ENCODE measurements at places on chromosomes 3 and 15.
A peak's percentile ranks its signal among the peaks of the same experiment; 100 is the strongest.

- DNase-seq, result no peak
Observed at GRCh38 chr3:127012091-127012490, 29.2 kb downstream of the PLXNA1 start.

DNA sequence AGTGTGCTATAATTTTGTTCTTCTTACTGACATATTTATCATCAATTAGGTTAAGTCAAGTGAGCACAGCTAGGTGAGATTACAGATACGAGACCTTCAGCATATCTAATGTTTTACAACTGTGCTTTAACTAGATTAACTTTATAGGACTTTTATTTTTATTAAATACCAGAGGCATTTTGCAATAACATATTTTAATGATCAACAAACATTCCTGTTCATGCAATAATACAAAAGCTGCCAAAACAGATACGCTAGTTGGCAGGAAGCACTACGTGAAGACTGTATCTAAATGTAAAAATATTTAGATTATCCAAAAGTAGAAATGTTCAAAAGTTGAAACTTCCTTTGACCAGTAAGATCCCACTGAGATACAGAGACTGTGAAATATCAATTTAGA is 139.1 kb downstream of the CBLB start:
- DNase-seq, result no peak

DNA sequence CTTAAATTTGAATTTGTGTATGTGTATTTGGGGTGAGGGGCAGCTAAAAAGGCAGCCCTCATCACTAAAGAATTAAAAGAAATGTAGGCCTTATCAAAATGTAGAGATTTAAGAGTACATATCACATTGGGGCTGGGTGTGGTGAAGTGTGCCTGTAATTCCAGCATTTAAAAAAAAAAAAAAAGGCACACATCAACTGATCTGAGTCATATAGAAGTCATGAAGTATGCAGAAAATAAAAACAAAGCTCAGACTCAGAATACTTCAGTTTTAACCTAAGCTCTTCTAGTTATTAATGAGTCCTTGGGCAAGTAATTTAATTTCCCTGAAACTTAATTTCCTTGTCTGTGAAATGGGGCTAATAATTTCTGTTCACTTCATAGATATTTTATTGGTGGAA is 31.6 kb downstream of the SLC24A1 start:
- no peak for DNase-seq

GRCh38 chr3:174951034-174951433 is 91.9 kb downstream of the NAALADL2 start:
- DNase-seq, result no peak

GRCh38 chr3:127207727-127208482 is 15.0 kb downstream of the PRR23E start:
- no peak for DNase-seq

GRCh38 chr3:36677331-36678007 is 86.9 kb downstream of the DCLK3 start:
- DNase-seq, result no peak

DNA sequence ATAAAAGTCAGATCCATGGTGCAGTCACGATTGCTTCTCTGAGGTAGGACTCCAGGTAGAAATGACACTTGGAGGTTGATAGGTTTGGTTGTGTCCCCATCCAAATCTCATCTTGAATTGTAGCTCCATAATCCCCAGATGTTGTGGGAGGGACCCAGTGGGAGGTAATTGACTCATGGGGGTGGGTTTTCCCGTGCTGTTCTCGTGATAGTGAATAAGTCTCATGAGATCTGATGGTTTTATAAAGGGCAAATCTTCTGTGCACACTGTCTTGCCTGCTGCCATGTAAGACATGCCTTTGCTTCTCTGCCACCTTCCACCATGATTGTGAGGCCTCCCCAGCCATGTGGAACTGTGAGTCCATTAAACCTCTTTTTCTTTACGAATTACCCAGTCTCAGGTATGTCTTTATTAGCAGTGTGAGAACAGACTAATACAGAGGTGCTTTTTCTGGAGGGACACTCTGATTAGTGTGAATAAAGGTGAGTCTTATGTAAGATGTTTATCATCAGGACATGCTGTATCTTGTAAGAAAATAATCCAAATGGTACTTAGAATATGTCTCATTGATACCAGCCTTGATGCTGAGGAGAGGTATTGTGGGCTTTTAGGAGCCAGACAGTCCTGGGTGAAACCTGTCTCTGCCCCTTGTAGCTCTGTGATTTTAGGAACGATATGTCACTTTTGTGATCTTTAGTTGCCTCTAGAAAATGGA is 43.0 kb downstream of the SLCO3A1 start:
- DNase-seq, result no peak

- no peak for DNase-seq
Observed at GRCh38 chr3:13007251-13007941, 65.8 kb downstream of the IQSEC1 start.

- no peak for DNase-seq
Observed at GRCh38 chr3:49717211-49717958, 2.1 kb downstream of the AMIGO3 start.

GRCh38 chr3:65706301-65706700 is 332.4 kb downstream of the MAGI1 start:
- DNase-seq, result no peak

- DNase-seq, result no peak
Observed at GRCh38 chr3:32004113-32004765, 22.7 kb downstream of the ZNF860 start.

- DNase-seq, result no peak
Observed at GRCh38 chr3:108412121-108412750, 98.2 kb downstream of the MYH15 start.

DNA sequence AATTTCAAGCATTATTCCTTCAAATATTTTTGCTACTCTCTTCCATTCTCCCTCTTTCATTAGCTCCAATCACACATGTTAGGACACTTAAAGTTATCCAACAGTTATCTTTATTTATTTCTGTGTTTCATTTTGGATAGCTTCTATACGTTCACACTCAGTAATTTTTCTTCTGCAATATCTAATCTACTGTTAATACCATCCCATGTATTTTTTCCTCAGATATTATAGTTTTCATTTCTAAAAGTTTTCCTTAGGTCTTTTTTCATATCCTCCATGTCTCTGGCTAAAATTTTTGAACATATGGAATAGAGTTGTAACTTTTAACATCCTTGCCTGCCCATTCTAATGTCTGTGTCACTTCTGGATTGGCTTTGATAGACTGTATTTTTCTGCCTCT is 73.4 kb downstream of the CTNNB1 start:
- DNase-seq, result no peak

DNA sequence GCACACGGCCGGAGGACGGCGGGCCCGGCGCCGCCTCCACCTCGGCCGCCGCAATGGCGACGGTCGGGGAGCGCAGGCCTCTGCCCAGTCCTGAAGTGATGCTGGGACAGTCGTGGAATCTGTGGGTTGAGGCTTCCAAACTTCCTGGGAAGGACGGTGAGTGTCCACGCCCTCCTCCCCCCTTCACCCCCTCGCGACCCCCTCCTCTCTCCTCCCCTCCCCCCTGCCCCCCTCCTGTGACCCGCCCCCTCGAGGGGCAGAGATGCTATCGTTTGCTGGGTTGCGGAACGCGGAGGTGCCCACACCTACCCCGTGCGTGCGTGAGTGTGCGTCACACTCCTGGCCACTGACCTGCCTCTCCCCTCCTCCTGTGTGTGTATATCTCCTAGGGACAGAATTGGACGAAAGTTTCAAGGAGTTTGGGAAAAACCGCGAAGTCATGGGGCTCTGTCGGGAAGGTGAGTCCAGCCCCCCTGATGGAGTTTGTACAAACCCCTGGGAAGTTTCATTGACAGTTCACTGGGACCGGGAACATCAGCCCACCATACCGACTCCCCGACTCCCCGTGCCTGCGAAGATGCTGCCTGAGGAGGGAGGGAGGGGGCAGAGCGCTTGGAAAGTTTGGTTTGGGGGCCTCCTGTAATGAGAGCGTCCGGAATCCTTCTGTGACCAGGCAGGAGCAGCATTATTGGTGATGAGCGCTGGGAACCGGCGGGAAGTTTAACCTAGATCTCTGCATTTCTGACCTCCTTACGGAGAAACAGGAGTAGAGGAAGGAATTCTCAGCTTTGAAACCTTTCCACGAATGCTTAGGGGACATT is 795 bp upstream of the SCAANT1 start:
- peak; percentile 75 for DNase-seq

- DNase-seq, result no peak
Observed at GRCh38 chr3:188904670-188905069, 267.1 kb upstream of the TPRG1 start.

GRCh38 chr3:197394464-197395321 is 96.3 kb upstream of the DLG1 start:
- no peak for DNase-seq

- DNase-seq, result no peak
Observed at GRCh38 chr3:155231792-155232191, 61.7 kb downstream of the STRIT1 start.

DNA sequence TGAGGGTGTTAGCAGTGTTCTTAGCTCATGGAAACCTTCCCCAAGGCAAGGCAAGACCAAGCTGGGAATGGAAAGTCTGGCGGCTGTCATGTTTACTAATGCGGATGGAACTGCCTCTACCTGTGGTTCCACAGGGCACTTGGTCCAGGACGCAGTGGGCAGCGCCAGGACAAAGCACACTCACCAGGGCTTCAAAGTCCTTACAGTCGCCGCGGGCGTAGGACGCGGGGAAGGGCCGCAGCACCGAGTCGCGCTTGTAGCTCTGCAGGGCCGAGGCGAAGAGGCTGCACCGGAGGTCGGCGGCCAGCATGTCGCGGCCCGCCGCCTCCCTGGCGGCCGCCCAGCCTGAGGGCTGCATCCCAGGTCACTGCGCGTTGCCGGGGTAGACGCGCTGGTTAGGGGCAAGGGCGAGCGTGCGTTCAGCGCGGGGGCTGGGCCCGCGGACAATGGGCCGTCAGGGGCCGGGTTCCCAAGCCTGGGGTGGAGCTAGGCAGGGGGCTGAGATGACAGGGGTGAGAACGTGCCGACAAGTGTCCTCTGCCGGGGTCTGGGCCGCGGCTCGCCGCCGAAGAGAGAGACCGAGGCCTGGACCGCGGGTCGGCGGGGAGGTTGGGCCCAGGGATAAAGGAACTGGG is 497 bp downstream of the PARP16 start:
- no peak for DNase-seq

- DNase-seq, result no peak
Observed at GRCh38 chr15:72169236-72169920, 28.2 kb downstream of the GRAMD2A start.

DNA sequence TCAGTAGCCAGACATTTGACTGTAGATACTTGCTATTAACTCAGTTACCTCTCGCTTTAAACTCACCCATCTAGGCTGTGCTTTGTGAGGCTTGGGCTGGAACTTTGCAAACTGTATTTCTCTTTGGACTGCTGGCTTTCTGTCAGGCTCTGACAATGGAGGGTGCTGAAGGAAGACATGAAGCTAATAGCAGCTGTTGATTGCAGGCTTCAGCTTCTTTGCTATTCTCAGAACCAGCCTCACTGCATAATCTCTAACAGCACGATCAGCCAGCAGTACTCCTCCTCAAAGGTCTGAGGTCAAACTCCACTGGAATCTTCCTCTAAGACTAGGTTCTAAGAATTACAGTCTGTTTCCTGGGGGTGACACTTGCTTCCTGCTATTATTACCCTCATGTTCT is 295.6 kb downstream of the ZBBX start:
- DNase-seq, result no peak

GRCh38 chr3:197949191-197949777 is 706 bp upstream of the RPL35A start:
- no peak for DNase-seq

DNA sequence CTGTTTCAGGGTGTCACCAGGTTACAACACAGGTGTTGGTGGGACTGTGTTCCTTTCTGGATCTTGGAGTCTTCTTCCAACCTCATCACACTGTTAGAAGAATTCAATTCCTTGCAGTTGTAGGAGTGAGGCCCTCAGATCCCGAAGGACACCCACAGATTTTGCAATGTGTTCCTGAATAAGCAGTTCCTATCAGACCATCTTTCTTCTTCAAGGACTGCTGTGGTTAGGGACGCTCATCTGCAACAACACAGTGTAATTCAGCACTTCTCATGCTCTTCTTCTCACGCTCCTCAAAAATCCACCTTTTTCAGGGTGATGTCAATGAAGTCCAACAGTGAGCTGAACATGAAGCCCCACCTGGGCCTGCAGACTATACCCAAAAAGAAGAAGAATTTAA is 18.8 kb downstream of the TM2D3 start:
- DNase-seq, result no peak

GRCh38 chr3:57582474-57583168 is 14.5 kb downstream of the ARF4 start:
- no peak for DNase-seq

DNA sequence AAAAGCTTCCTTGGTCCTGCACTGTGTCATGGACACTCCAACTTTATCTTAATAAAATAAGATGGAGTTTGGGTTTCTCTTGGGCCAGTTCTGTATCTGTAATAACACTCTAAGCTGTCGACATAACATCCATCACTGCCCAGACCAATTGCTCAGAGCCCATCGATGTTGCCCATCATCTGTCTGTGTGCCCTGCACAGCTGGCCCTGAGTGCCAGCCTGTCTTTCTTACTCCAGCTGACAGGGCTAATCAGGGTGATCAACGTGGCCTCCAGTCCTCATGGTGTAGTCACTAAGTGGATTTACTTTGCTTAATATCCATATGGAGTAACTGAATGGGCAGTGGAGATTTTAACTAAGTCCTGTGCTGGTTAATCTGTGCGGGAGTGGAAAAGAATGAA is 419.8 kb upstream of the TPM1 start:
- DNase-seq, result no peak

DNA sequence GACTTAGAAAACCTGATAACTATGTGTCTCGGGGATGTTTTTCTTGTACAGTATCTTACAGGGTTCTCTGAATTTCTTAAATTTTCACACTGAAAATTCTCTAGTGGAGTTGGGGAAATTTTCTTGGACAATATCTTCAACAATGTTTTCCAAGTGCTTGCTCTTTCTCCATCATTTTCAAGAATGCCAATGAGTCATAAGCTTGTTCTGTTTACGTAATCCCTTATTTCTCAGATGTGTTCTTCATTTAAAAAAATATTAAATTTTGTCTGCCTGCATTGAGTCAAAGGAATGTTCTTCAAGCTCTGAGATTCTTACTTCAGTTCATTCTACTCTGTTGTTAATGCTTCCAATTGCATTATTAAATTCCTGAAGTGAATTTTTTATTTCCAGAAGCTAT is 21.9 kb upstream of the PLSCR2 start:
- no peak for DNase-seq

DNA sequence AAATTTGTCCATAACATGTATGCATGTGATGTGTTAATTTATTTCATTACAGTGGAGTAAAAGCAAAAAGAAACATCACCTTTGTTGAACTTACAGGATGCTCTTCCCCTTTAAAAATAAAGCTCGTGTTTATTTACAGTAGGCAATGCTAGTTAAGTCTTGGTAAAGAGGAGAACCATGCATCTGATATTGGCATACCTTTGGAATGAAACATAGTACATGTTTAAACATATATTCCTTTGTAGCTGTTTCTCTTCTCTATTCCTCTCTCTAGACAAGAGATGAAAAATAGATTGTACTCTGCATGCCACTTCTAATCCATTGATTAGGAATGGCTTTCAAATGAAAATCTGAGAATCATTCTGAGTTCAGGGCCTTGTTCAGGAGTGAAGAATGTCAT is 374.9 kb upstream of the CNTN4 start:
- DNase-seq, result no peak

- DNase-seq, result no peak
Observed at GRCh38 chr3:97972976-97973375, 745 bp upstream of the RIOX2 start.
